ENCODE measurements at places on chromosomes 3 and 15. TPM values are rescaled to one million over a fixed set of nuclear protein-coding genes. Genes with fewer than 3 reads are reported as not detected.

The C3orf49 gene
- total RNA-seq = not detected

DNA sequence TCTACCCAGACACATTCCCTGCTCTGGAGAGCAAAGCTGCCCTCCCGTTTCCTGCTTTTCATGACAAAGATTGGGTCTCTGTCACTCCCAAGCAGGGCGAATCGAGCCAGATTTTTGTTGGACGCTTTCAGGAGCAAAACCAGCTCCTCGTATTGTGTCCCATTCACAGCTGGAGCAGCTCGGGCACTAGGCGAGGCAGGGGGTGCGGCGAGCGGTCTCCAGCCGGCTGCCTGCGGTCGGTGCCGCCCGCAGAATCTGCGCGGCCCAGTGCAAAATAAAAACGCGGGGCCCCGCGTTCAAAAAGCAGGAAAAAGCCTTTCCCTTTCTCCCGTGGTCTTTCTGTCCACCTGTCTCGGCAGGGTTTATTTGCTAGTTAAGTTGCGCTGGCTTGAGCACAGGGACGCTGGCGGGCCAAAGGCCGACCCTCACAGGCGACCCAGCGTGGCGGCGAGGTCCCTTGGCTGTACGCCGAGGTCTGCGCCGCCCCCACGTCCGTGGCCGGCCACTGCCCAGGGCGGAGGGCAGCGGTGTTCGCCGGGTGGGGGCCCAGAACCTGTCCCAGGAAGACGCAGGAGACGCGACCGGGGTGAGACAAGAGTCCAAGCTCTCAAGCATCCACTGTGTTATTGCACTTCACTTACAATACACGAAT, 71.2 kb downstream of the CYP19A1 start:
- no peaks in the 10 kb centered on the region for H3K36me3 ChIP-seq
- peak overlapping the region; percentile 44 for H3K4me3 ChIP-seq
- H3K27me3 ChIP-seq = peaks cover 44% of the 10 kb centered on the region
- H3K4me1 ChIP-seq = peaks cover 10% of the 10 kb centered on the region

The ISLR gene
- total RNA-seq = 0.68 TPM

The PXK gene
- total RNA-seq = 14.3 TPM

The CNTN6 gene
- 2.2 TPM for total RNA-seq

- H3K4me1 ChIP-seq = peaks cover 12% of the 10 kb centered on the region
- H3K36me3 ChIP-seq = no peaks in the 10 kb centered on the region
- H3K27me3 ChIP-seq = no peaks in the 10 kb centered on the region
- no peak overlapping the region for H3K4me3 ChIP-seq
Measured at GRCh38 chr3:98705212-98705611, 57.9 kb upstream of the ST3GAL6 start.

- no peak for DNase-seq
- no peaks in the 10 kb centered on the region for H3K36me3 ChIP-seq
- no peak overlapping the region for H3K27ac ChIP-seq
- peaks cover 5% of the 10 kb centered on the region for H3K4me1 ChIP-seq
- no peak overlapping the region for H3K4me3 ChIP-seq
Measured at GRCh38 chr3:154664714-154665113, 234.7 kb upstream of the GPR149 start.

The CCR3 gene
- not detected for total RNA-seq

- no peak overlapping the region for H3K4me3 ChIP-seq
- H3K4me1 ChIP-seq = peaks cover 4% of the 10 kb centered on the region
- H3K36me3 ChIP-seq = no peaks in the 10 kb centered on the region
- DNase-seq = no peak
- no peaks in the 10 kb centered on the region for H3K27me3 ChIP-seq
Measured at GRCh38 chr3:13519006-13519791, 29.7 kb upstream of the FBLN2 start.

DNA sequence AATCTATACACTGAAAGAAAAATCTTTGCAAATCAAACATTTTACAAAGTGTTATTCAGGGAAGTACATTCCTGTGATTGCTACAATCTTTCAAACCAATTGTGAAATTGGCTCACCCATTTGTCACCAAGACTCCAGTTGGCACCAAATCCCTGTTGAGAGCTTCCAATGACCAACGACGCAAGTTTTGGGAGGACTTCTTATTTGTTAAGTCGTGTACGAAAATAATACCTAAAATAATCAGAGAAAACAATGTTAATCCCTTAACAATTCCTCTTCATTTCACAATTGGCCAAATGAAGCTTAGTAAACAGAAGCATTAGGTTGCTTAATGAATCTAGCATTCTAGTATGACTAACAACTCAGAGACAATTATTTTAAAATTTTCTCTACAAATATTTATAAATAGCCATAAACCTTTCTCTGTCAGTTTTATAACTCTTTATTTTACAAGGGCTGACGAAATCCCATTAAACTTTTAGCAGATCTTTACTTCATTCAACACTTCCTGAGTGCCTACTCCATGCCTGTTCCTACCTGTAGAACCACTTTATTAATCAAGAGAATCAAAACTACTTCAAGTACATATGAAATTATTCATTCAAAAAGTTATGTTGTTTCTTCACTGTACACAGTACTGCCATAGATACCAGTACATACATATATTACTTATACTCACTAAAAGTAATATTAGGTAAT, 24.0 kb upstream of the HGD start:
- DNase-seq = no peak
- H3K27ac ChIP-seq = no peak overlapping the region
- H3K4me3 ChIP-seq = no peak overlapping the region
- no peaks in the 10 kb centered on the region for H3K4me1 ChIP-seq
- H3K36me3 ChIP-seq = no peaks in the 10 kb centered on the region
- H3K27me3 ChIP-seq = no peaks in the 10 kb centered on the region

The MST1R gene
- total RNA-seq = 0.32 TPM

GRCh38 chr3:49020330-49021212, 1.4 kb upstream of the NDUFAF3 start:
- no peaks in the 10 kb centered on the region for H3K36me3 ChIP-seq
- peak overlapping the region; percentile 73 for H3K4me3 ChIP-seq
- no peaks in the 10 kb centered on the region for H3K27me3 ChIP-seq
- DNase-seq = peak; percentile 78
- peaks cover 15% of the 10 kb centered on the region for H3K4me1 ChIP-seq
- H3K27ac ChIP-seq = peak overlapping the region; percentile 63

The DUOX1 gene
- 0.30 TPM for total RNA-seq

GRCh38 chr3:131216801-131217200, 164.8 kb upstream of the NUDT16 start:
- no peak overlapping the region for H3K27ac ChIP-seq
- no peak overlapping the region for H3K4me3 ChIP-seq
- H3K27me3 ChIP-seq = no peaks in the 10 kb centered on the region
- no peaks in the 10 kb centered on the region for H3K4me1 ChIP-seq
- H3K36me3 ChIP-seq = no peaks in the 10 kb centered on the region

- H3K36me3 ChIP-seq = no peaks in the 10 kb centered on the region
- H3K4me3 ChIP-seq = no peak overlapping the region
- H3K4me1 ChIP-seq = no peaks in the 10 kb centered on the region
- H3K27me3 ChIP-seq = no peaks in the 10 kb centered on the region
- DNase-seq = no peak
- no peak overlapping the region for H3K27ac ChIP-seq
Measured at GRCh38 chr15:81336568-81336967, 12.6 kb upstream of the STARD5 start.

The CSPG4 gene
- 0.37 TPM for total RNA-seq
